ENCODE measurements at places on chromosomes 5 and 9.

- no peak for DNase-seq
Observed at GRCh38 chr5:148437249-148437648, 53.5 kb downstream of the FBXO38 start.

GRCh38 chr9:7622481-7622880, 177.1 kb downstream of the DMAC1 start:
- no peak for DNase-seq

DNA sequence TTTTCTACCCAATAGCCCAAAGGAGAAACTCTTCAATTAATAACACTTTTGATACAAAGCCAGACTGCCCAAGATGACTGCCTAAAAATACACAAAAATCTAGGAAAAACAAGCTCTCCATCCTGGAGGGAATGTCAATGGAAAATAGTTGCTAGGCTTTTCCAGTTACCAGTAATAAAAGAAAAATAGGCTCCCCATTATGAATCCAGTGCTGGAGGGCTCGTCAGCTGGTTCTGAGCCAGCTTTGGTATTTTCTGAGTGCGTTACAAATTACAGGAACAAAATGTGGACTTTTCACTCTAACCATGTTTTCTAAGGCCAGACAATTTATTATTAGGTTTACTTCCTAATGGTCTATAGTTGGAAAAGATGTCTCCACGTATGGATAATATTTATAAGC, 414.5 kb downstream of the ACTL7B start:
- no peak for DNase-seq

DNA sequence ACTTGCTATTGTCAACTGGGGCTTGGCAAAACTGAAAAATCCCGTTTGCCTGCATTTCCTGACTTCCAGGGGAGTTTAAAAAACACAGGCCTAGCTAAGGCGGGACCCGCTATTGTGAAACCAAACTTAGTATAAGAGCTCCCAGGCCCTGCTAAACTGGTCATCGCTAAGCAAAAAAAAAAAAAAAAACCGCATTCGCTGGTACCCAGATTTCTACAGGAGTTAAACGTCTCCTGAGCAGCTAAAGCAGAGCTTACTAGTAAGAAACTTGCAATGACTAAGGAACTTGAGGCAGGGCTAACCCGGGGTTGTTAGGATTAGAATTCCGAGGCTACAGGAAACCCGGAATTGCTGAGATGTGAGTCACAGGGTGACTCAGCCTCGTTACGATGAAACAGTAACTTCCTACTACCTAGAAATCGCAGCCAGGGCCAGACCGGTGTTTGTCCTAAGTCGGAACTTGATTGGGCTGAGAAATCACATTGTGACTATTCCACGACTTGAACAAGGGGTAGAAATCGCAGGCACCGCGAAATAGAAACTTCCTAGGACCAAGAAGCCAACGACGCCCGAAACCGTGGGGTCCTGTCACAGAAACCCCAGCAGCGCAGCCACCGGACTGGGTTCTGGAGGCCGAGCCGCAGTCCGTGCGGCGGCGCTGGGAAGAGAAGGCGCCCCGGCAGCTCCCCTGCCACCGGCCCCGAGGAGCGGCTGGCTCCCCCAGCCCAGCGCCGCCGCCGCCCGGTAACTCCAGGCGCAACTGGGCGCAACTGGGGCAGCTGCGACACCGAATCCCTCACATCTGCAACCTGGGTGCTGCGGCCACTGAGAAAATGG, 89.4 kb downstream of the ANXA2R start:
- DNase-seq = peak; percentile 98

GRCh38 chr5:16918156-16918555, 17.9 kb downstream of the MYO10 start:
- DNase-seq = no peak

- peak; percentile 29 for DNase-seq
Observed at GRCh38 chr5:129670957-129671500, 76.9 kb upstream of the MINAR2 start.

GRCh38 chr5:91390268-91390667, 7.2 kb upstream of the ARRDC3 start:
- no peak for DNase-seq

GRCh38 chr9:8633784-8634183, 834.2 kb upstream of the DMAC1 start:
- DNase-seq = no peak

- no peak for DNase-seq
Observed at GRCh38 chr5:157109744-157110143, 900 bp upstream of the HAVCR2 start.

DNA sequence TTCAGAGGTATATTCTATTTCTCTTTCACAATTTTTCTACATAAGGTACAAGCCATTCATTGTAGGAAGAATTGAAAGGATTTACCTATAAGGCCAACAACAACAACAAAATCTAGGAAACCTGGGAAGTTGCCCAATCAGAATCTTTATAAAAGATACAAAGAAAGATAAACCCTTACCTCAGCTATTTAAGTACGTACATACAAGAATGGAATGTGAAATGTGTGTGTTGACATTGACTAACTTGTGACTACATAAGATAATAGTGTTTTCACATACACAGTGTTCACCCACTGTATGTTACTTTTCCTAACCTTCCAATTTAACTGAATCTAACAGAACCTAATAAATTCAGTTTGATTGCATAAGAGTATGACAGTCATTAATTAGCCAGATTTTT, 154.1 kb downstream of the ADAMTS6 start:
- no peak for DNase-seq

DNA sequence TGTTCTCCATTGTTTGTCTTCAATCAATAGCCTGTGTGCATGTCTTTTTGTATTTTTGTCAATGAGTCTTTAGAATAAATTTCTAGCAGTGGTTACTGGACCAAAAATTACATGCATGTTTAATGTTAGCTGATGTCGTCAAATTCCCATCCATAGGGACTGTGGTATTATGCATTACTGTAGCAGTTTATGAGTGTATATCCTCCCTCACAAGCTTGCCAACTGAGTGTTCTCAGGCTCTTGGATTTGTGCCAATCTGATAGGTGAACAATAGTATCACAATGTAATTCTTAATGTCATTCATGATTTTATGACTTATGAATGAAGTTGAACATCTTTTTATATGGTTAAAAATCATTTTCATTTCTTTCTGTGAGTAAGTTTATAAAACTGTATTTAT, 13.0 kb downstream of the SNX24 start:
- DNase-seq = no peak

DNA sequence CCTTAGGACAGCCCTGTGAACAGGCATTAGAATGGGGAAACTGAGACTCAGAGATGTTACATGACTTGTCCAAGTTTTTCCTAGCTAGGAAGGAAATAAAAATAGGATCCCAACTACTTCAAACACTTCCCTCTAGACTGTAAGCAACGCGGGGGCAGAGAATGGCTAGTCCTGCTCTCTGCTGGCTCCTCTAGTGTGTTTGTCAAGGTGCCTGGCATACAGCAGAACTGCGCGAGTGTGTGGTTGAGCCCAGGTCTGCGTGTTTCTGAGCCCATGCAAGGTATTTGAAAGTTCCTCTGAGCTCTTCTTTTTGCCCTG, 152.5 kb downstream of the MACROH2A1 start:
- DNase-seq = no peak
